ENCODE measurements at places on chromosomes 3 and 15. TPM values are rescaled to one million over a fixed set of nuclear protein-coding genes. Genes with fewer than 3 reads are reported as not detected.
A peak's percentile ranks its signal among the peaks of the same experiment; 100 is the strongest.

DNA sequence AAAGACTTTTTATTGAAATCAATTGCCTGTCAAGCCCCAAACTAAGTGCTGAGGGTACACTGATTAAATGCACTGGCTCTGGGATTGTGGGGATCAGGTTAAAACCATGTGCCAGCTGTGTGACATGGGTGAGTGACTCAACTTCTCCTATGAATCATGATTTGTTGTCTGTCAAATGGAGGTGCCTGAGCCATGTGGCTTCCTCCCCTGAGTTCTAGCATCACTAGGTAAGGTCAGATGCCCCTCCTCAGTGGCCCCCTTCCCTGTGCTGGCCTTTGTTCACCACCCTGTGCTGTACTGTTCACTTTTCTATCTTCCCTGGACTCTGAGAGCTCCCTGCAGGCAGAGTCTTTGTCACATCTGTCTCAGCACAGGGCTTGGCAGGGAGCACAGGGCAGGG, 43.6 kb upstream of the ATP2B2 start:
- H3K4me1 ChIP-seq, result peaks cover 10% of the 10 kb centered on the region
- no peak overlapping the region for H3K27ac ChIP-seq
- DNase-seq, result no peak
- no peaks in the 10 kb centered on the region for H3K36me3 ChIP-seq
- peaks cover 31% of the 10 kb centered on the region for H3K27me3 ChIP-seq
- peak overlapping the region; percentile 31 for H3K4me3 ChIP-seq

The SLC12A1 gene
- total RNA-seq, result not detected

DNA sequence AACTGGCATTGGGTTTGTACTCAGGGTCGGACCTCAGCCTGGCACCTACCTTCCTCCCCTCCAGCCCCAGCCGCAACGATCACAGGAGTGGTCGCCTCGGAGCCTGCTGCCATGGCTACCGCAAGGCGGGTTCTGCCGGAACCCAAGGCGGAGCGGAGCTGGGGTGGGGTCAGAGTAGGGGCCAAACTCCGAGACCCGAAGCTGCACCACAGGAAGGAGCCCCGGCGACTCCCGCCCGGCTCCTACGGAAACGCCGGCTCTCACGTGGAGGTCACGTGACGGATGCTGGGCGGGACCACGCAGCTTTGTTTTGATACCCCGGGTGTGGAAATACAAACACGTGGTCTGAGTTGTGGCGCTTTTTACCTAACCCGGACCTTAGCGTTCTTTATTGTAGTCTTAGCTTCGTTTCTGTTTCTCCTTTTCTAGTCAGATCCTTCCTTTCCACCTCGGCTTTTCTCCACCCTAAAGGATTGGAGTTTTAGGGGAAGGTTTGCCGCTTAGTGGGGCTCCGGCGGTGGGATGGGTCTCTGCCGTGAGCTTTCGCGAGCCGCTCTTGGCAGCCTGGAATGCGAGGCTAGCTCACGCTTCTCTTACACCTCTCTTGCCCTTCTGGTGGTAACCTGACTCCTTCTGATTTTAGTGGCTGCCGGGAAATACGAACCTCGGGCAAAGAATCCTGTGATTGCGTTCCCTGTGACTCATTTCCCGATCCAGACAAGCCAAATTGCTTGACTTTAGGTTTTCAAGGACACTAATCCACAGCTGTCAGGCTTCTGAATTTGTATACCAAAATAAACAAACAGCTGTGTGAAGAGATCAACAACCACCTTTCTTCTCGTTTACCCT, at the start of gene HSPBAP1:
HSPBAP1 (minus strand) TSS at position 264 of the 849 bp plus-strand sequence; CDS start at position 113, 151 bp downstream.
- H3K4me1 ChIP-seq, result peaks cover 35% of the 10 kb centered on the region
- H3K27me3 ChIP-seq, result no peaks in the 10 kb centered on the region
- DNase-seq, result peak; percentile 80
- H3K36me3 ChIP-seq, result no peaks in the 10 kb centered on the region

- H3K27ac ChIP-seq, result no peak overlapping the region
- no peak for DNase-seq
- H3K36me3 ChIP-seq, result peaks cover 7% of the 10 kb centered on the region
- H3K4me1 ChIP-seq, result peaks cover 12% of the 10 kb centered on the region
Measured at GRCh38 chr3:124035463-124036121, 43.7 kb upstream of the ROPN1 start.

DNA sequence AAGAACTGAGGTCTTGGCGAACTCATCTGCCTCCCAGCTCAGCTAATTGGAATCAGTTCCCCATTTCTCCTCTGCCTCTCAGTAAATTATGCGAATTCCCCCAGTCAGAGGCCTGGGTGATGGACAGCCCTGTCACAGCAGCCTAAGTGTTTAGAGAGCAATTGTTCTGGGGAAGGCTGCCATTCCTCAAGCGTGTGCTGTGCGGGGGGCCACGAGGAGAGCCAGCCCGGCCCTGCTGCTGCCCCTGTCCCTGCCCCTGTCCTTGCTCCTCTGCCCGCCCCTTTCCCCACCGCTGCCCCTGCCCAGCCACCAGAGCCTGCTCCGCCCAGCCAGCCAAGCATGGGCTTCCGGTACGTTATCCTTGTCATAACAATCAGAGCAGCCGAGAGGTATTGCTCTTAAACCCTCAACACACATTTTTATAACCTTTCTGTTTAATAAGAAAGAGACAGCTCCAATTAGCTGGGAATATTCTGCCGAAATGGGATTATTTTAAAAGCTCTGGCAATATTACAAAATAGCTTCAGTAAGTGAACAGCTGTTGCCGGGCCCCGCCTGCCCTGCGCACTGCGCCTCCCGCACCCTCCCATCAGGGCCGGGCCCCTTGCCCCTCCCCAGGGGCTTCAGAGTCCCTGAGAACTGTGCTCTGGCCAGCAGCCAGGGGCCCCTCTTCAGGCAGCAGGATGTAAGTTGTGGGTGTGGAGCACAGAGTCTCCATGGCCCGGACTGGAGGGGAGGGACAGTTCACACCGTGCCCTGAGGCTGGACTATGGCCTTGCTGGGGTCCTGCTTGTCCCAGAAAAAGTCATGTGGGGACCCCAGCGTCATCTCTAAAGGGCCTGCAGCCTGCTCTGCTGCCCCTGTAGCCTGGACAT, 12.4 kb upstream of the CACNA2D2 start:
- H3K4me1 ChIP-seq, result peaks cover 10% of the 10 kb centered on the region
- H3K36me3 ChIP-seq, result no peaks in the 10 kb centered on the region
- DNase-seq, result no peak
- H3K27me3 ChIP-seq, result peaks cover 10% of the 10 kb centered on the region
- no peak overlapping the region for H3K27ac ChIP-seq
- no peak overlapping the region for H3K4me3 ChIP-seq

DNA sequence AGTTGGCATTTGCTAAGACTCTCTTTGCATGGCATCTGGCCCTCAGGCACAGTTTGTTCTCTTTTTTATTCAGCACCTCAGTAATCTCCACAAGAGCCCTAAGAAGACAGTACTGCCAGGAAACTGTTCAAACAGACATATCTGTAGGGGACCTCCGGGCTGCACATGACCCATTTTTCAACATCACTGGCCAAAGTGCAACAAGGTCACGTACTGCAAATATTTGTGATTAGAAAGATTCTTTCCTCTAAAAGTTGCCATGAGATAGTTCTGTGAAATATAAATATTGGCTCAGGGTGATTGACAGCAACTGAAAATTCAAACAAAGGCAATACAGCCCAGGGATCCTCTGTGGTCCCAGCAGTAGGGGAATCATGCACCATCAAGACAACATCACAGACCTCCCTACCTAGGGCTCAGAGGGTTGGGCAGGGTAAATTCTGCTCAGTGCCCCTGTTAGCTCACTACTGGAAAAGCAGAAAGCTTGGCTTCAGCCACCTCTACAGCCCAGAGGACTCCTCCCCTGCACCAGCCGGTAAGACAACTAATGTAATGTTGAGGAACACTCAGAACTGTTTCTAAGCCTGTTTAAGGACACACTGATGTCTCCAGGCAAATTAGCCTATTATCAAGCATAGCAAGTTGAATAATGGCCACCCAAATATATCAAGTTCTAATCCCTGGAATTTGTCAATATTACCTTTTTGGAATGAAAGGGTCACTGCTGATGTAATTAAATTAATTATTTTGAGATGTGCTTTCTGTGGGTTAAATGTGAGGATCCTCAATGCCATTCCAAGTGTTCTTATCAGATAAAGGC, 117.4 kb upstream of the LPP start:
- H3K27ac ChIP-seq, result no peak overlapping the region
- no peaks in the 10 kb centered on the region for H3K27me3 ChIP-seq
- H3K4me1 ChIP-seq, result peaks cover 3% of the 10 kb centered on the region
- no peak for DNase-seq
- H3K36me3 ChIP-seq, result no peaks in the 10 kb centered on the region
- H3K4me3 ChIP-seq, result no peak overlapping the region

GRCh38 chr3:42067326-42067725, 23.8 kb upstream of the TRAK1 start:
- no peaks in the 10 kb centered on the region for H3K36me3 ChIP-seq
- H3K27me3 ChIP-seq, result no peaks in the 10 kb centered on the region
- DNase-seq, result no peak
- peaks cover 29% of the 10 kb centered on the region for H3K4me1 ChIP-seq
- no peak overlapping the region for H3K4me3 ChIP-seq

- peaks cover 2% of the 10 kb centered on the region for H3K36me3 ChIP-seq
- no peak for DNase-seq
- H3K27ac ChIP-seq, result no peak overlapping the region
- peaks cover 41% of the 10 kb centered on the region for H3K27me3 ChIP-seq
Measured at GRCh38 chr3:12027184-12027846, 23.1 kb downstream of the SYN2 start.

The NEK10 gene
- total RNA-seq, result 1.7 TPM

The MASP1 gene
- total RNA-seq, result not detected

The GOLGA8G gene
- not detected for total RNA-seq

GRCh38 chr3:163555918-163556317, 1522.4 kb downstream of the SI start:
- no peak for DNase-seq
- no peak overlapping the region for H3K27ac ChIP-seq
- no peaks in the 10 kb centered on the region for H3K36me3 ChIP-seq
- no peaks in the 10 kb centered on the region for H3K27me3 ChIP-seq

The GRK7 gene
- 0.18 TPM for total RNA-seq

DNA sequence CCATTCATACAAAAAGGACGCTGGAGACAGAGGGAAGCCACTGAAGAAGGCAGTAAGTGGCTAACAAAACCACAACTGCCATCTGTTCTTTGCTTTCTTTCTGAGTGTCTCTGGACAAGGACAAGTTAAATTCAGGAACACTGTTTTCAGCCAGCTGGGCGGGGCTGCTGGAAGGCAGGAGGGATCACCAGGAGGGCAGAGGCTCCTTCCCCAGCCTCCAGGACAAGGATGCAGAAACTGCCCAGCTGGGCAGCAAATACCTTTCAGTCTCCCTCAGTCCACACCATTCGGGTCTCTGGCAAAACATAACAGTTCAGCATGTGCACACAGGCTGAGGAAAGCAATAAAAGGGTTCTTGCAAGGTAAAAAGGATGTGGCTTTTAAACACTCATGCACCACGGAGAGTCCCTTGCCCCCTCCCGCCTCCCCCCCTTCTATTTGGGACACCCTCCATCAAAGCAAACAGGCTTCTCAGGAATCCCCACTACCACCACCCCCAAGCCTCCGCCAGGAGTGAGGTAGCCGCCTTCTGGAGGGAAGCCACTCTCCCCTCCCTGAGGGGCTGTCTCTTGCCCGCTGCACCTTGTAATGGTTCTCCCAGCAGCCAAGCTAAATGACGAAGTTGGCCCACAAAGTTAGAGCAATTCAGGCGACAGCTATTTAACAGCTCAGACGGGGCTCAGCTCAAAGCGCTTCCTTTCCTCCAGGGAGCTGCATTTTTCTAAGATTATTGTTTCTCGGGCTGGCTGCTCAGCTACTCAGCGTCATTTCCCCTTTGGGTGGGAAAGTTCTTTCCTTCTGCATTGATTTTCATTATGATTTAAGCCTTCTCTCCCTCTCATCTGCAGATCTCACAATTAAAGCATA, 3.8 kb downstream of the HEG1 start:
- H3K4me1 ChIP-seq, result peaks cover 67% of the 10 kb centered on the region
- H3K36me3 ChIP-seq, result peaks cover 15% of the 10 kb centered on the region
- peak overlapping the region; percentile 99 for H3K27ac ChIP-seq
- H3K27me3 ChIP-seq, result no peaks in the 10 kb centered on the region
- peak; percentile 77 for DNase-seq

DNA sequence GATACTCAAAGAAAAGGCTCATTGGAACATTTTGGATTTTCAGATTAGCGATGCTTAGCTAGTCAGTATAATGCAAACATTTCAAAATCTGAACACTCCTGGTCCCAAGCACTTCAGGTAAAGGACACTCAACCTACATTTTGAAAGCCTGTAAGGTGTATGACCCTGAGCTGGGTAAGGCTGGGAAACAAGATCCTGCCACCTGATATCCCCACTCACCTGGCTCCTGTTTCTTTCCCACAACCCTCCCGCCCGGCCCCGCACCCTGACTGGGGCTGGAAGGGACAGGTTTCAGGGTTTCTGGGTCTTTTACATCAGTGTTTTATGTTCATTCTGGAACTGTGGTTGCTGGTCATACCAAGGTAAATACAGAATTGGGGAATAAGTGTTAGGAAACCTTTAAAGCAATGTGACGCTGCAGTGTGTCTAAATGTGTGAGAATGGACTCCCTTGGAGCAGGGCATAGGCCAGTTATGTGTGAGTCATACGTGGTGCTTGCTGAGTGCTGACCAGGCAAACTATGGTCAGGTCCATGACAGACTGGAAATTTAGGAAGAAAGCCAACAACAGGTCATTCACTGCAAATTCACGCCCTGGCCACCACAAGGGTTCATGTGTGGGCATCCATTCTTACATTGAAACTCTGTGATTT, 22.9 kb downstream of the CTXND1 start:
- H3K27me3 ChIP-seq, result peaks cover 74% of the 10 kb centered on the region
- H3K4me1 ChIP-seq, result no peaks in the 10 kb centered on the region
- peaks cover 4% of the 10 kb centered on the region for H3K36me3 ChIP-seq
- H3K27ac ChIP-seq, result no peak overlapping the region
- no peak overlapping the region for H3K4me3 ChIP-seq

The CHRM5 gene
- not detected for total RNA-seq

DNA sequence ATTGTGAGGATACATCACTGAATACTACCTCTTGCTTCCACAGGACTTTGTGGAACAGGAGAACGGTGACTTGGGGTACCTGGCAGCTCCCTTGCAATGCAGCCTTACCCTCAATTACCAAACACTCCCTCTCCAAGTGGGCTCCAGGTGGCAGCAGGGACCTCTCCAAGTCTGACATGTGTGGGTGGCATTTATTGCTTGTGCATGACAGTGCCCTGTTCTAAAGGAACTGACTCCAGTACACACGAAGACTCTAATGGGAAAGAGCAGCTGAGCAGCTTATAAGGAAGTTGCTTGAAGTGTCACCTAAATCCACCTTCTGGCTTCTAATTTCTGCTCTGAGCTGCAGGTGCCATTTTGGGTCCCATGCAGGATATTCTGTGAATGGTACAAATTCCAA, 174.1 kb upstream of the SLCO3A1 start:
- H3K27me3 ChIP-seq, result peaks cover 31% of the 10 kb centered on the region
- H3K27ac ChIP-seq, result no peak overlapping the region
- no peak for DNase-seq
